ENCODE measurements at places on chromosomes 5 and 9.
A peak's percentile ranks its signal among the peaks of the same experiment; 100 is the strongest.

DNA sequence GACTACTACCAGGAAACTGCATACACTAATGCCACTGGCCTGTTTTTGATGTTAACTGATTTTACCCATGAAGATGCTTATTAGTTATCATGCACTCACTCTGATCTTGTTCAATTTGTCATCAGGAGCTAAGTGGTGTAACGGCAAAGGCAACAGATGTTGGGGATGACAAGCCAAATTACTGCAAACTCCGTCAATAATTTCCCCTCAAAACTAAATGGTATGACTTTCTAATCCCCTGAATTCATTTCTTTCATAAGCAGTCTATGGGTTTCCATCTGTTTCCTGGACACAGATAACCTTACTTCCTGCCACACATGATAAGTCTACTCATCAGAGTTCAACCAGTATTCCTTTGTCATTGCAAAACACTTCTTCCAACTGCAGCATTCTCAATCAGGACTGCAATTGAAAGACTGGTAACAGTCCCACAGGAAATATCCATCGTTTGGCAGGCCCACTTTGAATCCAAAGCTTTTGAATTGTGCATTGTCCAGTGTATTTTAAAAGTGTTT is 96.2 kb upstream of the SMC2 start:
- DNase-seq = no peak

DNA sequence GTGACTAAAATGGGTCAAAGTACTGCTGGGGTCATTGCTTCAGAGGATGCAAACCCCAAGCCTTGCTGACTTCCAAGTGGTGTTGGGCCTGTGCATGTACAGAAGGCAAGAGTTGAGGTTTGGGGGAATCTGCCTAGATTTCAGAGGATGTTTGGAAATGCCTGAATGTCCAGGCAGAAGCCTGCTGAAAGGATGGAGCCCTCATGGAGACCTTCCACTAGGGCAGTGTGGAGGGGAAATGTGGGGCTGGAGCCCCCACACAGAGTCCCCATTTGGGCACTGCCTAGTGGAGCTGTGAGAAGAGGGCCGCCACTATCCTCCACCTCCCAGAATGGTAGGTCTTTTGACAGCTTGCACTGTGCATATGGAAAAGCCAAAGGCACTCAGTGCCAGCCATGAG is 377.7 kb upstream of the TRPC7 start:
- no peak for DNase-seq

GRCh38 chr9:121569266-121569648 is 69.6 kb upstream of the GGTA1 start:
- no peak for DNase-seq

- no peak for DNase-seq
These were observed 53.5 kb downstream of the RGS3 start for GRCh38 chr9:113516840-113517577.

- no peak for DNase-seq
These were observed 25.5 kb upstream of the SLC6A3 start for GRCh38 chr5:1470762-1471211.

- peak; percentile 26 for DNase-seq
These were observed 64.5 kb downstream of the PRKACG start for GRCh38 chr9:68949271-68950000.

DNA sequence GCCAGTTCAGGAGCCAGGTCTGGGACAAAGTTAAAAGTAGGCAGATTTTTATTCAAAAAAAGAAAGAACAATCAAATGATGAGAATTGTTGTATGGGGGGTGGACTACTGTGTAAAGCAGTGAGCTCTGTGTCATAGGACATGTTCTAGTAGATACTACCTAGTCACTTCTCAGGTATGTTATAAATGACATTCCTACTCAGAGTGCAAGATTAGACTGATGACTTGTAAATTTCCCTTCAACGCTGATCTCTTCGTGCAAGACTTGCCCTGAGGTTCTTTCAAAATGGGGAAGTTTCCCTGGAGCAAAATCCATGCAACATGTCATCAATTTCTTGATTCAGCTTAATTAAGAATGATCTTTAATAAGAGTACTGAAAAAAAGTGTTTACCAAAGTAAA is 175.1 kb downstream of the RORB start:
- no peak for DNase-seq

- no peak for DNase-seq
These were observed 651.4 kb upstream of the DMAC1 start for GRCh38 chr9:8450810-8451545.

GRCh38 chr9:88803546-88804253 is 187.6 kb upstream of the S1PR3 start:
- peak; percentile 54 for DNase-seq

DNA sequence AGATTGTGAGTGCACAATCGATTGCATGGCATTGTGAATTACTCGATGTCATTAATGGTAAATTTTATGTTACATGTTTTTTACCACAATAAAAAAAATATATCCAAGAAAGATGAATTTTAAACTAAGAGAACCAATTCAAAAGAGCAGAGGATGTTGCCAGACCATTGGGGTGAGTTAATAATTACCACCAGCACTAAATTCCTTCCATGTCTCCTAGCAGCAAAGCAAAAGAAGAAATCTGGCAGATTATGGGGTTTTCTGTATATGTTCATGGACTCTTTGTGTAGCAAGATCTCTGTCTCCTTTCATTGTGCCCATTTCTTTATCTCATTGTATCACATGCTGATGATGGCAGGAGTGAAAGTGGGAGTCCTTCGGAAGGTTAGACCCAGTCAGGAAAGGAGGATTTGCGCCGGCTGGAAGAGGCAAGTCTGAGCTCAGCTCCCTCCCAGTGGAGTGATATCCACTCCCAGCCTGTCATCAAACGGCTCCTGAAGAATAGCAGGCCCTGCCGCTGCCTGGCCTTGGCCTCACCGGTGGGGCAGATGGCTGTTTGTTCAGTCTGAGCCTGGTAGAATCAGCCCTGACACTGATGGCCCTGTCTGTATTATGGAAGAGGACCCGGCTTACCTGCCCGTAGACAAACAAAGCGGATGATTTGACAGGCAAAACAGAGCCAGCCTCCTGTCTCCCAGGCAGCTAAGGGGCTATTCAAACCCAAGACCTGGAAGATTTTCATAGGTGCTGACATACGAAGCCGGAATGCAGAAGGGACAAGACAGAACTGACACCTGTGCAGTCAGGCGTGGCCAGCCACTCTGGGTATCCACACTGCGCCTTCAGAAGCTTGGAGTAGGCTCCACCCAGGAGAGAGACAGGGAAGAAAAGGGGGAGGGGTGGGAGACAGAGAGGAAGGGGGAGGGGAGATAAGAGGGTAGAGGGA is 21.9 kb upstream of the FOXE1 start:
- DNase-seq = no peak

GRCh38 chr9:93209576-93210323 is 25.8 kb downstream of the WNK2 start:
- no peak for DNase-seq
